Stimulated activated CD4-positive, alpha-beta T cell treated with anti-CD3 and anti-CD28 coated beads, Interleukin-12 subunit alpha, Interleukin-12 subunit beta, amount 100 ng/mL, for 4 hours (primary cell): ENCODE measurements at places on chromosomes 3 and 15.

DNA sequence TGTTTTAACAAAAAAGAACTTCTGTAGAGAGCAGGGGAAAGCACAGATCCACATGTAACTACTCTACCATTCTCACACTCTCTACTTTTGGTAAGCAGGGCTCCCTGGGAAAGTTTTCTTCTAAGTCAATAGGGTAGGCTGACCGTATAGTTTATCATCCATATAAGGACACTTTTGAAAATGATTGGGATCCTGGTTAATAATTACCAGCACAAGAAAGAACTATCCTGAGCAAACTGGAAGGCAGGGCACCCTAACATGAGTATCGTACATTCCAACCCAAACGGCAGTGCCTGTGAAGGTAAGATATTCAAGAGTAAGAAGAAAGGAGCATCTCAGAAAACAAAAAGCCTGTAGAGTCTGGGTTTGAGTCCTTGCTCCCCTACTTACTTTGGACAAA, 22.1 kb downstream of the SUSD5 start:
- no peak for DNase-seq

- no peak for DNase-seq
Measured at GRCh38 chr3:55771503-55771902, 284.4 kb upstream of the WNT5A start.

DNA sequence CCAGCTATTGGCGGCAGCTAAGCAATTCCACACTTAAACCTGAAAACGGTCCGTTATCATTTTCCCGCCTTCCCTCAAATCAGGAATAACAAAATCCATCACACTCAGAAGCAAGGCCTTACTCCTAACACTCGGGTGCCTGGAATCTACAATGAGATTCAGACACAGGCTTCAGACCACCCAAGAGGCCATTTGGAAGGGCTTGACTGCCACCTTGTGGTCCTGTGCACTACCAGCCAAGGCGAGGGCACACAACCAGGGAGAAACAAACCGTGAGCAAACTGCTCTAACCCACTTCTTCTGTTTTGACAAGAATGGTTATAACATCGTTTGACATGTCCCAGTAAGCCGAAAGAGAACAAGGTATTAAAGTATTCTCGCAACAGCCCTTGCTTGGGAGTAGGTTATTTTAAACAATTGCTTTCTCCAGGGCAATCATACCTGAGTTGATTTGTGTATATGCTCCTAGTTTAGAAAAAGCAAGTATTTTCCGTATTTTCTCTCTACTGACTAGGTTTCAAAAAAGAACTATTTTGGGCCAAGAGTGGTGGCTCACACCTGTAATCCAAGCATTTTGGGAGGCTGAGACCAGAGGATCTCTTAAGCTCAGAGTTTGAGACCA, 40.1 kb upstream of the TAFA4 start:
- peak; percentile 8 for DNase-seq

DNA sequence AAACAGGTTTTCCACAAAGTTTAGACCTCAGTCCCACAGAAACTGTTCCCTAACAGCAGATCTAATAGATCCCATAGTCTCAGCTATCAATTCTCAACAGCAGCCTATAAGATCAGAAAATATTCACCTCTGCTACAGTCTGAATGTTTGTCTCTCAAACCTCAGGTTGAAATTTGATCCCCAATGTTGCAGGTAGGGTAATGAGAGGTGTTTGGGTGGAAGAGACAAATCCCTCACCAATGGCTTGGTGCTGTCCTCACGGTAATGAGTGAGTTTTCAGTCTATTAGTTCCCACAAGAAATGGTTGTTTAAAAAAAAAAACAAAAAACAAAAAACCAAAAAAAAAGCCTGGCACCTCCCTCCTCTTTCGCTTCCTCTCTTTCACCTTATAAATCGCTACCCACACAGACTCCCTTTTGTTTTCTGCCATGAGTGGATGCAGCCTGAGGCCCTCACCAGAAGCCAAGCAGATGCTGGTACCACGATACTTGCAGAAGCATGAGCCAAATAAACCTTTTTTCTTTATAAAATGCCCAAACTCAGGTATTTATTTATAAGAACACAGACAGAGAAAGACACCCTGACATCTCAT, 14.2 kb downstream of the ZNF280D start:
- DNase-seq = no peak

GRCh38 chr3:125231895-125232294, 19.3 kb upstream of the SLC12A8 start:
- no peak for DNase-seq

GRCh38 chr3:140904521-140904920, 37.1 kb upstream of the SLC25A36 start:
- no peak for DNase-seq

DNA sequence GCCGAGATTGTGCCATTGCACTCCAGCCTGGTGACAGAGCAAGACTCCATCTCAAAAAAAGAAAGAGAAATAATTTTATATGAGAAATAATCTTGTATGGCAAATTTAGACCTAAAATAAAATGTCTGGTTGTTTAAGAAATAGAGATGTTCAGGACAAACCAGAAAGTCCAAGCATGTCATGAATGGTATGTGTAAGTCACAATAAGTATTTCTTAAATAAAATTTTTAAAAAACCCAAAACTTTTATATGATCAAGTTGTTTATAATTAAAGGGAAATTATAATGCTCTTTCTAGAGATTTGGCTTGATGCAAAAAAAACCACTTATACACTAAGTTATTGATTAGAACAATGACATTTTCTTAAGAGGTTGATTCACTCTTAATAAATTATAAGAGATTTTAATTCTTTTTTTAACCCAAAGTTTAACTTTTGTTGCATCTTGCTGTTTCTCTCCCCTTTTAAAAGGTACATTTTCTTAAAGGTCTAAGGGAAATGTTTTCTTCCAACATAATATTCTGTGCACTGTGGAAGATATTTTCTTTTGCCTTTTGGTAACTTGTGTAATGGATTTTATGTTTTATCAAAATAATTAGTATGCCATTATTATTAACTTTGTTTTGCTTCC, 105.7 kb downstream of the RTP4 start:
- DNase-seq = no peak

DNA sequence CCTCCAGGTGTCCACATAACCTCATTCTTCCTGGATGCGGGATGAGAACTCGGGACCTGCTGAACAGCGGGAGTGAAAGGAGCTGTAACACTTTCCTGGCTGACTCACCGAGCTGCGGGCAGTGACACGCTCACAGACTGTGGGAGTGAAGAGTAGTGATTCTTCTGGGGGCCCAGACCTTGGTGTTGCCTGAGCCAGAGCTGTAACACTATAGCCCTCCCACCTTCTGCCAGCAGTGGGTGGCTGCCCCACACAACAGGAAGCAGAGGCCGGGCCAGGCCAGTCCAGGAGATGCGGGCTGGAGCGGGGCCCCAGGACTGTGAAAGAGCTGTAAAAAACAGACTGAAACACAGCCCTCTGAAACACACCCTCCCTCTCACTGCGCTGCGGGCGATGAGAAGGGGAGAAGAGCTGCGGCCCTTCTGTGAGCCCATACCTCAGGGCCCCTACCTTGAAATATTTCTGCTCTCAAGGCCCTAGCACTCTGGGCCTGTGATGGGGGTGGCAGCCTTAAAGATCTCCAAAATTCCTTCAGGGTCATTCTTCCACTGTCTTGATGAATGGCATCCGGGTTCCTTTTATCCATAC, 464.0 kb upstream of the CCDC54 start:
- DNase-seq = no peak

GRCh38 chr3:85342915-85343314, 384.1 kb downstream of the CADM2 start:
- no peak for DNase-seq

GRCh38 chr3:43319794-43320193, 33.5 kb downstream of the SNRK start:
- no peak for DNase-seq

DNA sequence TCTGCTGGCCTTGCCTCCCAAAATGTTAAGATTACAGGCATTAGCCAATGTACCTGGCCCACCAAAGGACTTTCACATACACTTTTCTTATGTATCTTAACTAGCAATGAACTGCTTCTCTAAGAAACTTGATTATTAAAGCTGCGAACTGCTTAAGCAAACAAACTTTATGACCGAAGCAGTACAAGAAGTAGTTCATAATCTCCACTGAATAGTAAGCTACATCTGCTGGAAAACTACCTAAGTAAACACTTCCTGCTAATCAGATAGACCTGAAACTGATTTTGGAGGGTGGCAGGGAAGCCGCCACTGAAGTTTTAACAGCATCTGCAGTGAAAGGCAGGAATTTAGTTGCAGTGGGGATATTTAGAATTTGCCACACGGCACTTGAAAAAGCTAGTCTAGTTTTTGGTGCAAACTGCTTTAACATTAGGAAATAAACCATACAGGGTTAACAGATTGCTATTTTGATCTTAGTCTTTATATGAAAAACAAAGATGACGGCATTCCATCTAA, 8.1 kb downstream of the HYPK start:
- DNase-seq = no peak

- no peak for DNase-seq
Measured at GRCh38 chr15:98646546-98647025, 1.8 kb upstream of the IGF1R start.

GRCh38 chr15:51131596-51132290, 37.0 kb upstream of the TNFAIP8L3 start:
- DNase-seq = no peak

DNA sequence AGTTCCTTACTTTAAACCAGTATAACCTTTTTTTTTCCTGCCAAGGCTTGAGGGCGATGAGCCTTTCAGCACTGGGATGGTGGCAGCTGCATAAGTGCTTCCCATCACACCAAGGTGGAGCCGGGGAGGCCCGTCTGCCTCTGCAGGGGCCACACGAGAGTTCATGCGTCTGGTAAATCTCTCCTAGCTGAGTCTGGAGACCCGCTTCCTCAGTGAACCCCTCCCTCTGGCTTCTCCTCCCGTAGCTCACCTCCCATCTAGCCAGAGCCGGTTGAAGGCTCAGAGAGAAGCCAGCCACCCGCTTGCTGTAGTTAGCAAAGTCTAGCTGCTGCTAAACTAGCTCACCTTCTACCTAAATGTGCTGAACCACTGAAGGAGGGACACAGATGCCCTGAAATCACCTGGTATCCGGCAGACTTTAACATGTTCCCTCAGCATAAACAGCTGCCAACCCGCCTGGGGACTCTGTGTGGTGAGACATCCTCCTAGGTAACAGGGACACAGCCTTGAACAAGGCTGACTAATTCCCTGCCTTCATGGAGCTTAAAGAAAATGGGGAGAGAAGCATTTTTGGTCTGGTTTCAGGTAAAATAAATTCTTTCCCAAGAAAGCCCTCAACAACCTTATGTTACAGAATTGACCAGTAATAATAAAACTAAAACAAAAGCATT, 42.9 kb downstream of the RLBP1 start:
- no peak for DNase-seq

GRCh38 chr3:15241341-15241740, 35.3 kb downstream of the CAPN7 start:
- DNase-seq = peak; percentile 37

DNA sequence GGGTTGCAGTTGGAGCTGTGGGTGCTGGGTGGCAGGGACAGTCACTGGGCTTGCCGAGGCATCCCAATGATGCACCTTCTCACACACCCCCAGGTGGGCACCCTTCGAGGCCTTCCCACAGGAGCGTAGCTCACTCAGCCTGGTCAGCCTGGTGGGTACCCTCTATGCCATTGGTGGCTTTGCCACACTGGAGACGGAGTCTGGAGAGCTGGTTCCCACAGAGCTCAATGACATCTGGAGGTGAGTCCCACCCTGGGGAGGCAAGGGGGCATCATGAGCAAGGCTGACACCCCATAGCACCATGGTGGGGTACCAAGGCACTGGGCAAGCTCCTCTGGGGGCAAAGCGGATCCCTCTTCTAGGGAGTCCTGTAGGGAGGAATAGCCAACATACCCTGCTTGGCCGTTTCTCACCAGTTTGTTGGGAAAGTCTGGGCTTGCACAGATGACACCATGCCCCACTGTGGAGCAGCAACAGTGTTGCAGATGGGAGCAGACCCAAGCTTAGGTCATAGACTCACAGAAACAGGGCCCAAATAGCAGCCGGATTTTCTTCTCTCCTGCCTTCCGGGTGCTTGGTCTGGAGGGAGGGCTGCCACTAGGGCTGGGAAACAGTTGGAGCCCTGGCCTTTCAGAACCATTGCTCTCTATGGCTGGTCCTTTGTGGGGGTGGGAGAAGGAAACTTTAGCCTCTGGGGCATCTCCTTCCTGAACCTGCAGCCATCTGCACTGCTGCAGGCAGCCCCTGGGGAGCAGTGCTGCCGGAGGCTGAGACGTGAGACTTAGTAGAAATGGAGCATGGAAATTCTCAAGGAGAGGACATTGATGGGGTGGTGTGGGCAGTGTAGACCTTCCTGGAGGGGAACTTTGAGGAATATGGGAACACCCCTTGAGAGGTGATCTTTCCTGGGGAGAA, 5.7 kb downstream of the KLHL40 start:
- DNase-seq = no peak

DNA sequence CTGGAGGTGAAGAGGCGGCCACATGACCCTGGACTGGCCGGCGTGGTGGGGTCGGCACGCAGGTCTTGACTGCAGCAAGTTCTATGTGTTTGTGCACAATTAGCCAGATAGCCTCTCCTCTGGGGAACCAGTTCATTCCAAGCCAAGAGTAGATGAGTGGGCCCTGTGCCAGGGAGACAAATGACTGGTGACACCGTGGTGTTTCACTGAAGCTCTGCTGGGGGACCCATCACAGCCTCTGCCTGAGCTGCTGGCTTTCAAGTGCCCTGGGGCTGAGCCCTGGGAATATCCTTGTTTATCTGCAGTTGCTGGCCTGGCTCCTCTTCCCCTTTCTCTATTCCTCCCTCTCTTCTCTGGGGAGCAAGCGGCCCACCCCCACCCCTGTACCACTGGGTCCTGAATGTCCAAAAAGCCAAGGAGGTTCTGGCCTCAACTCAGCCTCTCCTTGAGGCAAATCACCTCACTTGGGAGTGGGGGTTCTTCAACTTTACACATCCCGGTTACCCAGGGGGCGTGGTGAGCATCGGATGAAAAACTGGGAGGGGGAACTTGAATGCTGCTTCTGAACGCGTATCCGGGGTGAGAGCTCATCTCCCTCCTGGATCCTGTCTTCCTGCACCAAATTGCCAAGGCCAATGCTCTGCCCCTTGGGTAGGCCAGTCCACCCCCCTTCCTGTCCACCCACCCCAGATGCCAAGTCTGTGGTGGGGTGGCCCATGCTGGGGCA, 199.6 kb upstream of the LYSMD4 start:
- no peak for DNase-seq

GRCh38 chr15:46089467-46089935, 454.7 kb downstream of the SQOR start:
- DNase-seq = no peak

DNA sequence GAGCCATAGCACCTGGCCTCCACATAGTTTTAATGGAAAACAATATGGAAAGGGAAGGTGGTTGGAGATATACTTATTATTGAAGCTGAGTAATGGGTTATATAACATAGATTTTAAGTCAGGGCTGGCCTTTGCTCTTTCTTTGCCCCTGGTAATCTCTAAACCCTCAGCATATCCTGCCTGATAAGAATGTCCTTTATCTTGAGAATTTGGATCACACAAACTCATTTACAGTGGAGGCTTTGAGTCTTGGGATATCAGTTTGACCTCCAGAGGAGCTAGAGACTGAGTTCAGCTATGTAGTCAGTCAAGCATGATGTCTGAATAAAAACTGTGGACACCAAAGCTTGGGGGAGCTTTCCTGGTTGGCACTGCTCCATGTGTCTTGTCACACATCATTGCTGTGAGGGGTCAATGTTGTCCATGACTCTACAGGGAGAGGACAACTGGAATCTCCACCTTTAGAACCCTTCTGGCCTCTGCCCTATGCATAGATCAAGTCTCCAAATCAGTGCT, 9.0 kb upstream of the C3orf33 start:
- DNase-seq = no peak

- no peak for DNase-seq
Measured at GRCh38 chr15:29008846-29009245, 123.1 kb downstream of the APBA2 start.
